ENCODE measurements at places on chromosomes 13 and 19.

DNA sequence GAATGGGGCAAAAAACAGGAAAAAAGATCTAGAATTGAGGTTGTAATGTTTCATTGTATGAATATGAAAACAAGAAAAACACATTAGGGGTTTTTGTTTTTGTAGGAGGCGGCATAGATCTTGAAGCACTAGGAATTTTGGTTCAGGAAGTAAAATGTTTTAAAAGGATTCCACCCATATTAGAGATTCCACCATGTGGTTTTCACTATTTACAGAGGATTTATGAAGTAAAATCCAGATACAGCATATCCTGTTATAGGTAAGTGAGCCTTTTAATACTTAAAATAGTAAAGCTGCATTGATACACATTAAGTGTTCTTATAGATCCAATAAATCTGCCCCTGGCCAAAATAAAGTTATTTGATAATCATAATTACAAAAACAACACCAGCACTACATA lies 61.4 kb downstream of the MICU2 start:
- no peak for DNase-seq

DNA sequence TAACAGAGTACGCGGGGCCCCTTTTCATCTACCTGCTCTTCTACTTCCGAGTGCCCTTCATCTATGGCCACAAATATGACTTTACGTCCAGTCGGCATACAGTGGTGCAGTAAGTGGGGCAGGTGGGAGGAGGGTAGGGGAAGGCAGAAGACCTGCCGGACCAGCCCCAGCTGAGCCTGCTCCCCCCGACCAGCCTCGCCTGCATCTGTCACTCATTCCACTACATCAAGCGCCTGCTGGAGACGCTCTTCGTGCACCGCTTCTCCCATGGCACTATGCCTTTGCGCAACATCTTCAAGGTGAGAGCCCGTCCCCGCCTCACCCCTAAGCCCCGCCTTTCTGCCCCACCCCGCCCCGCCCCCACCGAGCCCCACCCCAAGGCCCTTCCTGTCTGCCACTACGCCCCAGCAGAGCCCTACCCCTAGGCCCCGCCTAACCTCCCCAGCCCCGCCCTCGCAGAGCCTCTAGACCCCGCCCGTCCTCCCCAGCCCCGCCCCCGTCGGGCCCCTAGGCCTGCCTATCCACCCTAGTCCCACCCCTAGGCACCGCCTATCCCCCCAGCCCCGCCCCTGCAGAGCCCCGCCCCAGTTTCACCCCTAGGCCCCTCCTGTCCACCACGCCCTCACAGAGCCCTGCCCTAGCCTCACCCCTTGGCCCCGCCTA lies 7.7 kb downstream of the NDUFB7 start:
- DNase-seq, result peak; percentile 72

DNA sequence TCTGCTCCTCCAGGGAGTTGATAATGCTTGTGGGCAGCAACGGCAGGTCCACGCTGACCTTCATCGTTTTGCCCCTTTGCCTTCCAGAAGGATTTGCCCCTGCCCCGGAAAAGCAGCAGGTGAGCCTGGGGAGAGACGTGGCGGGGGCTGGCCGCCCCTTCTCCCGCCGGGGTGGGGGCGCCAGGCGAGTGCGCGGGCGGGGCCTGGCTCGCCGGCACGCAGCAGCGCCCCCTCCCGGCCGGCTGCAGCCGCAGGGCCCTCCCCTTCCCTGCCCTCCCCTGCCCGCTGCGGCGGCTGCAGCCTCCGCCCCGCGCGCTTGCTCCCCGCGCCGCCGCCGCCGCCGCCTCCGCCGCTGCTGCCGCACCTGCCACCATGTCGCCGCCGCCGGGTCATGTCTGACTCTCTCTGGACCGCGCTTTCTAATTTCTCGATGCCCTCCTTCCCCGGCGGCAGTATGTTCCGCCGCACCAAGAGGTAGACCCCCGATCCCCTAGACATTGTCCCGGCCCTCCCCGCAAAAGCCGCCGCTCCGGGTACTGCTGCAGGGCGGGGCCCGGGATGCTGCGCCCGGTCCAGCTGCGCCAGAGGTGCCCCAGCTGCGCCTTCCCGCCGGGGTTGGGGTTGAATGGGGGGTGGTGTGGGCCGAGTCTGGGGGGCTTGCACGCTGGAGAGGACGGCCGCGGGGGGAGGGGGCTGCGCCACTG lies at the start of gene MAST1:
Gene MAST1 (plus strand): TSS at position 334 of the 704 bp plus-strand sequence. CDS start 58 bp downstream, at position 392.
- peak; percentile 50 for DNase-seq

GRCh38 chr19:35033067-35034004 lies 3.1 kb downstream of the SCN1B start:
- DNase-seq, result no peak

GRCh38 chr19:11587302-11587974 lies 9.8 kb upstream of the ZNF627 start:
- DNase-seq, result peak; percentile 82

DNA sequence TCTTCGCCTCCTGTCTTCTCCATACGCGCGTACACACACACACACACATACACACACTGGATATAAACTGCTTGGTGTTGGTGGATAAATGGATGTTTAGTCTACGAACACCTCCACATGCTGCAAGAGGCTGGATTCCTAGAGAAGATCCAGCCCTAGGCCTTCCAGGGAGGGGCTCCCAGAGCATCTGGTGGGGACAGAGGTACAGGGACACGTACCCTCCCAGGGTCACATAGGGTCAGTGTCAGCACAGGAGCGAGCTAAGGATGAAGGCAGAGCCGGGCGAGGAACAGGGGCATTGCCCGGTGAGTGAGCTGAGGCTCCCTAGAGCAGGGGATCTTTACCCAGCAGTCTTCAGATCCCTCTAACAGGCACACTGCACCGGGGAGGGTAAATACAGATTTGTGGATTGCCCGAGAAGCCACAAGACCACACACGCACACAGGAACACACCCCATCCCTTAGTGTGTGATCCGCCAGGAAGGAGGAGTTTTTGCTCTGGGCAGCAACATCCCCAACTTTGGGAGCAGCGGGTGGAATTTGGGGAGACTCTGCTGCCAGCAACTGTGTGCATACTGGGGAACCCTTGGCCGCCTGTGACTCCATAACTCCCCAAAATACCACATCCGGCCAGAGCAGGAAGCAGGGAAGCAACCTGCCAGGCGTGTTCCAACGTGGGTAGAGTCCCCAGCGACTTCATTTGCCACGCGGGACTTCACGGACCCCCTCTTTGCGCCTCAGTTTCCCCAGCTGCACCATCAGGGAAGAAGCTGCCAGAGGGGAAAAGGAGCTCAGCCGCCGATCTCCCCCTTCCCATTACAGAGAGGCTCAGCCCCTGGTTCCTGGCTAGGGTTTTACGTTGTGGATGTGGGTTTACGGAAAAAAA lies 5.8 kb upstream of the TLE2 start:
- DNase-seq, result peak; percentile 61

DNA sequence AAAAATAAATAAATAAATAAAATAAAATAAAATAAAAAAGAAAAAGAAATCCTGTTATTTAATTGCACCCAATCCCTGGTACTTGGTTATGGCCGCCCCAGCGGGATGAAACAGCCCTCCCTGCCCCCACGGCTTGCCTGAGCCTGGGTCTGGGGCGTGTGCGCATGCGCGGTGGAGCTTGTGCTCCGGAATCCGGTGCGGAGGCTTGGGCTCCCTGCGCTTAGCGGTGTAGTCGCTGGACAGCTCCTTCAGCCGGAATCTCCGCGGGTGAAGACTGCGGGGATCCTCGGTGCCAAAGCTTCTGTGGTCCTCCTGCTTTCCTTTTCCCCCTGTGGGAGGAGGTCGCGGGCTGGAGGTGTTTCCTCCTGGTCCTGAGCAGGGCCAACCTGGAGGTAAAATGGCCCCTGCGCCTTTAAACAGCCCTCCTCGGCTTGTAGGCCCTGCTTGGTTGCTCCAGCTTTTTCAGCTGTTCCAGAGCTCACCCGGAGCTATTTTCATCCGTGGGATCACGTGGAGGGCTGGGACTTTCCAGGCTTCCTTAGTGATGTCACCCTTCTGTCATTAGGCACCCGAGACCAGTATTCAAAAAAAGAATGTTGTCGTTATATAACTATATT lies at the start of gene PLA2G4C:
Gene PLA2G4C (minus strand): TSS at position 468 of the 617 bp plus-strand sequence. CDS start 4,288 bp downstream, outside the sequence.
- peak; percentile 87 for DNase-seq

GRCh38 chr13:44158098-44158521 lies 215.5 kb upstream of the SERP2 start:
- DNase-seq, result no peak
